ENCODE measurements at places on chromosomes 12 and 14. TPM values are rescaled to one million over a fixed set of nuclear protein-coding genes. Genes with fewer than 3 reads are reported as not detected.

DNA sequence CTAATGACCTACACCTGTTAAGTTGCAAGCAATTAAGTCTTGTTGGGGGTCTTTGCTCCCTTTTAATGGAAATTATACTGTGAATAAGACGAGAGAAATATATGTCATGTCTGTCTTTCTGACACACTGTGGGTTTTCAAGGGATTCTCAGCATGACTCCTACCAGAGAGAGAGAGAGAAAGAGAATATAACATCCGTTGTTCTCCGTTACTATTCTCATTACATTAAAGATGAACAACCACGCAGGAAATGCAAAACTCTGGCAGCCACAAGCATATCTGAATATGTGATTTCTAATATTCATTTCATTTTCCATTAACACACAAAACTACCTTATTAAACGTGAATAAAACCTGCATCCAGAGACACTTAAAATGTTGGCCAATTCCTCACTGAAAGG, 67.3 kb upstream of the EGLN3 start:
- H3K36me3 ChIP-seq: peaks cover 12% of the 10 kb centered on the region
- DNase-seq: peak; percentile 22
- peaks cover 13% of the 10 kb centered on the region for H3K27me3 ChIP-seq
- H3K27ac ChIP-seq: peak overlapping the region; percentile 94
- peak overlapping the region; percentile 74 for H3K4me3 ChIP-seq

- no peaks in the 10 kb centered on the region for H3K27me3 ChIP-seq
- no peaks in the 10 kb centered on the region for H3K36me3 ChIP-seq
- no peak for DNase-seq
Observed at GRCh38 chr14:28830115-28830534, 63.5 kb downstream of the FOXG1 start.

- H3K4me3 ChIP-seq: no peak overlapping the region
- DNase-seq: no peak
Observed at GRCh38 chr14:72389200-72389599, 457.0 kb downstream of the RGS6 start.

DNA sequence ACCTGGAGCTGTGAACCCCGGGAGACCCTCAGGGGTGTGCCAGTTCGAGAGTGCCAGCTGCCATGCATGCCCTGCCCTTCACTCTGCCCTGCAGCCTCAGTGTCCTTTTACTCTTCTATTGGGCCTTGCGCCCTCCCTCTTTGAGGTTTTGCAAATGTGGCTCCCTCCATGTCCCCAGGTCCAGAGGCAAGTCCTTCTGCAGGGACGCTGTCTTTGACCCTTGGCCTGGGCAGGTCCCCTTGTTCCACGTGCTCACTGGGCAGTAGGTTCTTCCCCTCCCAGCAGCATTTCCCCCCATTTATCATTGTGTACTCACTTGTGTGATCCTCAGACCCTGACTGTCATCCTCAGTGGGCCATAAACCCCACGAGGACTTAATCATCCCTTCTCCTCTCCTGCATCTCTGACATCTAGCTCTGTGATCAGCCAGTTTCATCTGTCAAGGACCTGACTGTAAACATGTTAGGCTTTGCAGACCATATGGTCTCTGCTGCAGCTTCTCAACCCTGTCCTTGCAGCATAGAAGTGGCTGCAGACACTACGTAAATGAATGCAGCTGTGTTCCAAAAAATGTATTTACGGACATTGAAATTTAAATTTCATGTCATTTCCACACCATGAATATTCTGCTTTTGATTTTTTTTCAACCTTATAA, 36.6 kb downstream of the TSPAN9 start:
- H3K4me1 ChIP-seq: peaks cover 2% of the 10 kb centered on the region
- DNase-seq: no peak
- H3K27me3 ChIP-seq: peaks cover 35% of the 10 kb centered on the region
- H3K4me3 ChIP-seq: no peak overlapping the region
- no peaks in the 10 kb centered on the region for H3K36me3 ChIP-seq
- no peak overlapping the region for H3K27ac ChIP-seq

The DNAH10 gene
- 0.12 TPM for total RNA-seq

The CISTR gene
- total RNA-seq: not detected

Measured in activated CD4-positive, alpha-beta T cell treated with anti-CD3 and anti-CD28 coated beads, Interleukin-2, amount 10 ng/mL, durations not matched to agents 7 days and 5 days (primary cell).